ENCODE measurements at places on chromosomes 2 and 18.
A peak's percentile ranks its signal among the peaks of the same experiment; 100 is the strongest.

- DNase-seq, result no peak
These were observed 8.9 kb downstream of the GPR17 start for GRCh38 chr2:127654838-127655175.

GRCh38 chr18:69958422-69958821 lies 10.7 kb upstream of the CD226 start:
- no peak for DNase-seq

DNA sequence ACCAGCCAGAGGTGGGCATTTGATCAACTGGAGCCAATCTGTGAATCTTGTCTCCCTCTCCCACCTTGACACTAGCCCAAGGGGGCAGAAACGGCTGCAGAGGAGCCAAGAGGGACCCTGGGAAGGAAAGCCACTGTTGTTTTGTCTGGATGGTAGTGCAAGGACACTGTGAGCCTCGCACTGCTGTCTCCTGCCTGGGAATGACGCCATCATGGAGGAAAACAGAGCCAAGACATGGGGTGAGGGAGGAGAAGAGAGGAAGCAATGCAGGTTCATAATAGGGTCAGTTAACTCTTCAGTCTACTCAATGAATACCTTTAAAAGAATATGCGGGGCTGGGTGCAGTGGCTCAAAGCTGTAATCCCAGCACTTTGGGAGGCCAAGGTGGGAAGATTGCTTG lies 231.1 kb upstream of the AGAP1 start:
- no peak for DNase-seq

DNA sequence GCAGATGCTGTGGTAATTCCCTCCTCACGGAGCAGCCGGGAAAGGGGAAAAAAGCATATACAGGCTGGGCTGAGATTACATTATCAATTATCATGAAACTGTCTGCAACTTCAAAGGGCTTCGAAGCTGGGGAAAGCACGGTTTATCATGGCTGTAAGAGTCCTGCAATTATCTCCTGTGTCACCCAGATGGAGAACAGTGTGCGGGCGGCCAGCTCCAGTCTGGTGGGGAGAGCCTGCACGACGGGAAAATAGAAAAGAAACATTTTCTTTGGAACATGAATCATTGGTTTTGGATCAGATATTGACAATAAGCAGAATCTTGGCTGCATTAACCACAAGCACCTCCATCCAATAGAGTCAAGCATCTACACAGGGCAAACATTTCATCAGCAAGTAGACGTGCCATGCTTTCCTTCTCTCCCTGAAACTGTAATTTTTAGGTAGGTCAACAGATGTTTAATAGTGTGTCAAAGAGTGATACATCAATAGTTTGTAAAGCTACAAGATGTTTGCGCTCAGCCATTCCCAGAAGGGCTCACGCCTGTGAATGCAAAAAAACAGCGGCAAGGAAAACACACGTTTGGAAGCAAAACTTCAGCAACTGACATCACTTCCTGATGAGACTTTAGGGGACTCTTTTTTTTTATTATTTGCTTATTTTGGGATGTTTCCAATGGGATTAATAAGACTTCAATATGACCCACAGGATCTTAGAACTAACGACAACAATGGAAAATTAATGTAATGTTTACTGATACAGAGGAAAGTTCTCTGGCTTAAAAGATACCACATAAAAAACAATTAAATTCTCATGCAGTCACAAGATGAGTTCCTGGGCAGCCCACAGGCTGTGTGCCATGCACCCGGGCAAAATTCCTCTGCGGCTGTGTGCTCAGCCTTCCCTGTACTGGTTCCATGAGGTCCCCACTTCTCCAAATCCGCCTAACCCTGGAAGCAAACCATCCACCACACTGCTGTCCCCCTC lies 111.0 kb upstream of the SALL3 start:
- DNase-seq, result no peak

GRCh38 chr2:201007584-201007998 lies 44.1 kb upstream of the ORC2 start:
- DNase-seq, result no peak

- no peak for DNase-seq
These were observed 82.7 kb downstream of the MALT1 start for GRCh38 chr18:58753976-58754375.

DNA sequence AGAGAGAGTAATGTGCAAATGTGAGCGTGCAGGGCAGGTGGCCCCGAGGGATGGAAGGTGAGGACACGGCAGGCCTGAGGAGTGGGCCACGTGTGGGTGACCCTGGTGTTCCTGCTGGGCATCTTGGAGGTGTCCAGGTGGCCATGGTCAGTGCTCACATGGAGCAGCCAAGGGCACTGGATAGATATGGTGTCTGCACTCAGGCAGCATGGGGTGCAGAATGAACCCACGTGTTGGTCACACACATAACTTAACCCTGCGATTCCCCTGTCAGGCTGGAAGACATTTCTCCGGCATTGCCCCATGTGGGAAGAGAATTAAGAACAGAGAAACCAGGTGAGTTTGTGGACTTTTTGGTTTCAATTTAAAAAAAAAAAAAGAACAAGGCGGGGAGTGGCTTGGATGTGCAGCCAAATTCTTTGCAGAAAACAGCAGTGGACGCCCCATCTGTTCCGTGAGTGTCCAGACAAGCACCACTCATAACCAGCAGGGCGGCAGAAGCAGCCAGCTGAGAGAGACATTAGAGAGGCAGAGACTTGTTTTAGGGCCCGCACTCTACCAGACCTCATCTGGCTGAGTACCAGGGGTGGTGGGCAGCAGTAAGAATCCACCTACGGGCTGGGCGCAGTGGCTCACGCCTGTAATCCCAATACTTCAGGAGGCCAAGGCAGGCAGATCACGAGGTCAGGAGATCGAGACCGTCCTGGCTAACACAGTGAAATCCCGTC lies 249.8 kb downstream of the ACKR3 start:
- no peak for DNase-seq

- DNase-seq, result peak; percentile 20
These were observed 5.4 kb downstream of the SIX2 start for GRCh38 chr2:45003579-45004551.

DNA sequence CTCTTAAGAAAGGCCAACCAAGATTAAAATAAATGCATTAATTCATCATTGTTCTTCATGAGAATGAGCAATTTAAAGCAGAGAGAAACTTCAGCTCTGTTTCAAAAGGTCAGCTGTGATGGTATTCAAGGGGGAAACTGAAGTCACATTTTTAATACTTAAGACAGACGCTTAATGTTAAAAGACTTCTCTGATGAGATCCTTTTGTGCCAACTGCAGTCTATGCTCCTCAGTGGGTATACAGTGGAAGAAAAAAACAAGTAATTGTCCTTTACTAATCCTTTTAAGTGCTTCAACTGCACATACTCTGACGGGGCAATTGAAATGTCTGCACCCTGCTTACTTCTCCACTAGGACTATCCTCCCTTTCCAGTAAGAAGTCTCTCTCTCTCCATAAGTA lies 309.7 kb downstream of the GULP1 start:
- peak; percentile 7 for DNase-seq

DNA sequence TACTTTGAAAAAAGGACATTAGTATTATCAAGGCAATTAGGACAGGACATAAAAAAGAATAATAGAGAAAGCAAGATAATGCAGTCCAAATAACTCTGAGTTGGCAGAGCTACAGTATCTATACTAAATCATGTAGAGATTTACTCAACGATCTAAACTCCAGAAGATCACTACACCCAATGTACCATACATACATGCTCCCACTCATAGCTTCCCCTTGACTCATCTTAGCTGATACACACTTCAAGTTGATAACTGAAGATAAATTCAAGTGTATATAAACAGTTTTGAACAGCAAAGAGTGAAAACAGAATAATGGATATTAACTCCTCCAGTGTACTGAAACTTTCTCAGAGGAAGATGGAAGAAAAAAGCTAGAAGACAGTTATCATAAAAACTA lies 78.5 kb downstream of the SESTD1 start:
- no peak for DNase-seq

- no peak for DNase-seq
These were observed 10.4 kb downstream of the COPS9 start for GRCh38 chr2:240125742-240126141.

DNA sequence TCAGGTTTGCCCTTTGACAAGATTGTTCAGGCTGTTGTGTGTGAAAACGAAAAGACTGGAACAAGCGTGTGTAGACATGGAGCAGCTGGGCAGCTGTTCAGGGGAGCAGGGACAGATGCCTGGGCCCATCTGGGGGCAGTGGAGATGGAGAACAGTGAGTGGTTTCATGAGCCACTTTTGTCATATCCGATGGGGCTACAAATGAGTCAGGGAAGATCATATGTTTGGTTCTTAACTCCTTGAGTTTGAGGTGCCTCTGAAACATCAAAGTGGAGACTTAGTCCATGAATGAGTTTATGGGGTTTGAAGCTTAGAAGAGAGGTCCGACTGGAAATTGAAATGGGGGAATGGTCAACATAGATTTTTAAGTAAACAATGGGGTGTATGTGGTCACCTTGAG lies 9.3 kb upstream of the PLB1 start:
- DNase-seq, result no peak

DNA sequence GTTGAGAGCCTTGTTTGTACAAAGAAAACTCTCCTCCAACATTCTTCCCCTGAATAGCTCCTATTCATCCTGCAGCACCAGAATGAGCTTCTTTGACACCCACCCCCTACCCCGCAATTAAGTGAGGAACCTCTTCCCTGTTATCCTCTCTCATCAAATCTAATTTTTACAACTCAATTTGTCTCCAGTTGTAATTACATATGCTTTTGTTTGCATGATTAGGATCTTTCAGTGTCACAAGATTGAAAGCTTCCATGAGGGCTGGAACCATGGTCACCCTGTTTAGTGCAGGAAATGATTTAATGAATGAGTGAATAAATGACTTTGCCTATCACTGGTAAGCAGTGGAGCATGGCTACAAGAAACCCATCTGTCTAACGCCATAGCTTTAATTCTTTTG lies 334.6 kb upstream of the KLHL29 start:
- DNase-seq, result no peak

GRCh38 chr2:121066526-121066925 lies 218.5 kb downstream of the TFCP2L1 start:
- no peak for DNase-seq

DNA sequence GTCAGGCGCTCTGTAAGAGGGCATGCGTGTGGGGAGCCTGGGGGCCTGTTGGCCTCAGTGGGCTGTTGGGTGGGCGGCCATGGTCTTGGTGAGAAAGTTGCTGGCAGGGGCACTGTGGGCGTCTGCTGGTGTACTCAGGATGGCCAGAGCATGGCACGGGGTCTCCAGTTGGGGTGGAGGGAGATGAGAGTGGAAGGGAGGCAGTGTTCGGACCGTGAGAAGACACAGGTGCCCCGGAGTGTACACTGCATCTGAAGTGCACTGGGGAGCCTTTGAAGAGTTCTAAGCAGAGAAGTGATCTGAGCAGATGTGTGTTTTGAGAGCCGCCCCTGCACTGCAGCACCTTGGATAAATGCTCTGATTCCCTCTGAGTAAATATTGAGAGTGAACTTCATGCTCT lies 150.8 kb downstream of the LDLRAD4 start:
- DNase-seq, result no peak

- DNase-seq, result peak; percentile 13
These were observed 102.0 kb downstream of the ARHGAP15 start for GRCh38 chr2:143231254-143231645.

DNA sequence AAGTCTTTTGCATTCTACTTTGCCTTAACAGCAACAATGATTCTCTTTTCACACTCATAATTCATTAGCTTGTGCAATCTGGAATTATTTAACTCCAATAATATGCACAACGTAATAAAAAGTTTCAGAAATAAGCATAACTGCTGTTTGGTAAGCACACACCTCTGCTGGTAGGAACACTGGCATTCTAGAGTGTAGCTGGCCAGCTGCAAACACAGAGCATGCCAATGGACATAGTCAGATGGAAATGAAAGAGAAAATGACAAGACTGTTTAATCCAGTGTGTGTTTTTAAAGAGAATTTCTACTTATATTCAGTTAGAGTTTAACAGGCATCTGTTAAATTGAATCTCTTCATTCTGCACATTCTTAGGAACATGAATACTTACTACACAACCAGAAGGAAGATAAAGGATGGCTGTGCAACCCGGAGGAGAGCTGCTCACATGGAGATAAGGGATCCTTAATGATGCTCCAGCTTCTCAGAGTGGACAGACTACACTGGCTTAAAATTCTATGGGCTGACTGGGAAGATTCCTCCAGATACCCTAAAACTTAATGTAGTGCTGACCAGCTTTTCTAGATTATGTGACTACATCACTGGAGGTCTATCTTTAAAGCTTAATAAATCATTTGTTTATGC lies 94.6 kb upstream of the CHAC2 start:
- DNase-seq, result peak; percentile 56

- DNase-seq, result no peak
These were observed 301.0 kb upstream of the KLHL29 start for GRCh38 chr2:23083966-23084365.

- no peak for DNase-seq
These were observed 50.9 kb downstream of the MARCO start for GRCh38 chr2:118992740-118993391.

- DNase-seq, result no peak
These were observed 25.8 kb downstream of the XDH start for GRCh38 chr2:31388736-31389135.

- no peak for DNase-seq
These were observed 220.2 kb downstream of the PDE11A start for GRCh38 chr2:177852389-177852788.

- peak; percentile 93 for DNase-seq
These were observed 125.3 kb downstream of the ZFP36L2 start for GRCh38 chr2:43100883-43101662.

DNA sequence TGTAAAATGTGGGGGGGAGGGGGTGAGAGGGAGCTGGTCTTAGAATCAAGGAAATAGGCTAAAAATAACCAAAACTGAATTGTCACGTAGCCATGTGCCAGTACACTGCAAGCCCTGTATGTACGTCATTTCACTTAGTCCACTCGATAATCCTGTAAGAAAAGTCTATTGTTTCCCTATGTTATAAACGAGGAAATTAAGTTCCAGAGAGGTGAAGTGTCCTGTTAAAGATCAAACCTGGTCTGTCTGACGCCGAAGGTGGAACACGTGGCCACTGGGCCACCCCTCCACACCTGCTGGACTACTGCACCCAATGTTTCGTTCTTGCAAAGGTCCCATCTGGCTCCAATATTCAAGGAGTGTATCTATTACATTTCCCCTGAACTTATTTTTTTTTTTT lies 29.6 kb downstream of the TFCP2L1 start:
- no peak for DNase-seq

DNA sequence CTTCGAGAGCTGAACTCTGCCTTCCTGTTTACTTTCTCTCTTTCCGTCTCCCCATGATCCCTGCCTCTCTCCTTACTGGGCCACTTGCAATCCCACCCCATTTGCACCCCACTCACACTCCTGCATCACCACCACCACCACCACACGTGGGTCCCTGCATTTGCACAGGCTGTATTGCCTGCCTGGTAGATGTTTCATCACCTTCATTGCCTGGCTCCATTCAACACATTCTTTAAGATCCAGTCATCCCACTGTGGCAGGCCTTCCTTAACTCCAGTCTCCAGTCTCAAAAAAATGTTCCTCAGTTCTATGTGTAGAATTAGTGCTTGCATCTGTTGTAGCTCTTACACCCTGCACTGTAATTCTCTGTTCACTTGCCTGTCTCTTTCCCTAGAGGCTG lies 13.9 kb downstream of the NOSTRIN start:
- peak; percentile 87 for DNase-seq

- DNase-seq, result peak; percentile 50
These were observed 2.9 kb downstream of the NEDD4L start for GRCh38 chr18:58046794-58047555.

GRCh38 chr2:98608962-98609604 lies 694 bp downstream of the UNC50 start:
- peak; percentile 61 for DNase-seq
